ENCODE measurements at places on chromosomes 5 and 9. TPM values are rescaled to one million over a fixed set of nuclear protein-coding genes. Genes with fewer than 3 reads are reported as not detected.

GRCh38 chr9:121326130-121326838 lies 43.8 kb downstream of the STOM start:
- DNase-seq = peak; percentile 93

The ADGRD2 gene
- not detected for total RNA-seq

- DNase-seq = no peak
These were observed 12.4 kb downstream of the RAPGEF6 start for GRCh38 chr5:131622633-131623032.

DNA sequence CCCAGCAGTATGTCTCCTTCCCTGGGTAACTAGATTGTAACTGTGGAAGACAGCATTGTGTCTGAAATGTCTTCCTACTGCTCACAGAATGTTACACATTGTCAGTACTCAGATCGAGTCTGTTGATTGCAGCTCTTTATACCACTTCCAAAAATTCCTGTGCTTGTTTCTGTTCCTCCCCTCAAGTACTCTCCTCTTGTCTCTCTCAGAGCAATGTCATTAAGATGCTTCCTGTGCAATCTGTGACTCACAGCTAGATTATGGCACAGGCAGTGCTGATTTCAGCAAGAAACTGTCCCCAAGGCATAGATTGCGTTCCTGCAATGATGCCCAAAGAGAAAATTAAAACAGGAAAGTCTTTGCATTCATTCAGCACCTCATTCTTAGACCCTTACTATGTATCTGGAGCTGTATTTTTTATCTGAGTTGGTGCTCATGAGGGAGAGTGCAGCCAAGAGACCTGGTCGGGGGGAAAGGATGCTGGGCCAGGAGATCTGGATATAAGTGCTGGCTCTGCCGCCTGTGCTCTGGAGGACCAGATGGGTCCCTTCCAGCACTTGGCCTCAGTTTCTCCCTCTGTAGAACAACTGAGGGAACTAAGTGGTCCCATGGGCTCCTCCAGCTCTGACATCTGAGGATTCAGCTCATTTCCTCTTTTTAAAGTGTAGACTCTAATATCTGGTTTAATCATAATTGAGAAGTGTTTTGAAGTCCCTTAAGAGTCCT lies 40.8 kb upstream of the GNPDA1 start:
- DNase-seq = peak; percentile 30

The INPP5E gene
- 7.9 TPM for total RNA-seq

- DNase-seq = no peak
These were observed 130.1 kb downstream of the TENT4A start for GRCh38 chr5:6843335-6843734.

The BTNL3 gene
- not detected for total RNA-seq

DNA sequence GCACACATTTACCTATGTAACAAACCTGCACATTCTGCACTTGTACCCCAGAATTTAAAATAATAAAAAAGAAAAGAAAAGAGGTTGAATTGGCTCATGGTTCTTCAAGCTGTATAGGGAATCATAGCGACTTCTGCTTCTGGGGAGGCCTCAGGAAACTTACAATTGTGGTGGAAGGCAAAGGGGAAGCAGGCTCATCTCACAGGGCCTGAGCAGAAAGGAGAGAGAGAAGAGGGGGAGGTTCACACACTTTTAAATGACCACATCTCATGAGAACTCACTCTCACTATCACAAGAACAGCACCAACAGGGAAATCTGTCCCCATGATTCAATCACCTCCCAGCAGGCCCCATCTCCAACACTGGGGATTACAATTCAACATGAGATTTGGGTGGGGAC lies 214.6 kb downstream of the CDK5RAP2 start:
- DNase-seq = no peak

DNA sequence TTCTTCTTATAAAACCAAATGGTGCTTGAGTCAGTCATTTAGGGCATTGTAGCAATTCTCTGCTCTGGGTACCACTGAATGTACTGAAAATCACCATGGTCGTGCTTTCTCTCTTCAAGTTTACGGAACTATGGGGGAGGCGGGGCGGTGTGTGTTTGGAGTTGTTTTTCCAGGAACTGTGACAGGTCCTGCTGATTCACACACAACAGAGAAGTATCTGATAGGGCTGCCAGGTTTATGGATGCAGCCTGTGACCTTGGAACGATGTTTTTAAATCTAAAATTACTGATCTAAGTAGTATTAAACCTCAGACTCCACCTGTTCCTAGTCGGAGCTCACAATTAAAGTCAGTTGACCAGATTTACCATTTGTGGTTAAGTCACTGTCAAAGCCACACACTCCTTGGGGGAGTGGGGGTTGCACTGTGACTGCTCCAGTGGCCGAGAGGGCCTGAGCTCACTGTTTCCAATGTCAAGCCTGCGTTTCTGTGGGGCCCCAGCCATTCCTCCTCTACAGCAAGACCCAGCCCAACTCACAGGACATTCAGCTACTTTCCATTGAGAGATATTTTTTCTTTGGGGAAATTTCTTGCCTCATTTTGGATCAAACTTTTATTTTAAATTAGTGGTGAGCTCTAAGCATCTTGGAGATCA lies 44.4 kb downstream of the GADD45G start:
- DNase-seq = no peak

DNA sequence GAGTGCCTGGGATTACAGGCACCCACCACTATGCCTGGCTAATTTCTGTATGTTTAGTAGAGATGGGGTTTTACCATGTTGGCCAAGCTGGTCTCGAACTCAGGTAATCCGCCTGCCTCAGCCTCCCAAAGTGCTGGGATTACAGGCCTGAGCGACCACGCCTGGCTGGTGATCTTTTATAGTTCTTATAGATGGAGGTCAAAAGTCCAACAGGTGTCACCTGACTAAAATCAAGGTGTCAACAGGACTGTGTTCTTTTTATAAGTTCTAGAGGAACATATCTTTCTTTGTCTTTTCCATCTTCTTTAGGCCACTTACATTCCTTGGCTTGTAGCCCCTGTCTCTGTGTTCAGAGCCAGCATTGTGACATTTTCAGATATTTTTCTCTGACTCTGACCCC lies 155.5 kb upstream of the SLC12A2 start:
- DNase-seq = no peak

DNA sequence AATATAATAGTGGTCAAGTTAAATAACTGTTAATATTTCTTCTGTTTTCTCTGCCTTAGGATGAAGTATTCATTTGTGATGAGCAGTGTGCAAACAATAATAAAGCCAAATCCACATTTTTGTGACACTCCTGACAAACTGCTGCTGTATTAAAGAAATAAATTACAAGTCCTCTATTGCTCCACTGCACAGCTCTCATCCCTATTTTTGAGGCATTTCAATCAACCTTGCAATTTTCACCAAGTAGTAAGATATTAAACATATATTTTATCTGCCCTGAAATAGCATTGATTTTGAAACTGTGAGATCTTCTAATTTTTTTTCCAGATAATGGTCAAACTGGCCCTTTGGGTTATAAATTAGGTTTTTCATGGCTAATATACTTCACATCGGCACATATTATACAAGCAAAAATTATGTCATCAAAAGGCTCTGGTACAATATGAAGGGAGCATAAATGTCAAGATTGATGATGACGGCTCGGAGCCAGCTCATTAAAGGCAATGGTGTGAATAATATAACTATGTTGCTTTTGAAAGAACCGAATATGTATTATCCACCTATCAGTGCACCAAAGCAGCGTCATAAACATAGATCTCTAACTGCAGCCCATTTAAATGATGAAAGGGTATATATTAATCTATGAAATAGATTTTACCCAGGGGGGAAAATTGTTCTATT lies 764.9 kb downstream of the DNAH5 start:
- DNase-seq = no peak

GRCh38 chr9:76405868-76406267 lies 11.6 kb upstream of the RFK start:
- DNase-seq = no peak

The PCDHA13 gene
- total RNA-seq = 0.38 TPM

DNA sequence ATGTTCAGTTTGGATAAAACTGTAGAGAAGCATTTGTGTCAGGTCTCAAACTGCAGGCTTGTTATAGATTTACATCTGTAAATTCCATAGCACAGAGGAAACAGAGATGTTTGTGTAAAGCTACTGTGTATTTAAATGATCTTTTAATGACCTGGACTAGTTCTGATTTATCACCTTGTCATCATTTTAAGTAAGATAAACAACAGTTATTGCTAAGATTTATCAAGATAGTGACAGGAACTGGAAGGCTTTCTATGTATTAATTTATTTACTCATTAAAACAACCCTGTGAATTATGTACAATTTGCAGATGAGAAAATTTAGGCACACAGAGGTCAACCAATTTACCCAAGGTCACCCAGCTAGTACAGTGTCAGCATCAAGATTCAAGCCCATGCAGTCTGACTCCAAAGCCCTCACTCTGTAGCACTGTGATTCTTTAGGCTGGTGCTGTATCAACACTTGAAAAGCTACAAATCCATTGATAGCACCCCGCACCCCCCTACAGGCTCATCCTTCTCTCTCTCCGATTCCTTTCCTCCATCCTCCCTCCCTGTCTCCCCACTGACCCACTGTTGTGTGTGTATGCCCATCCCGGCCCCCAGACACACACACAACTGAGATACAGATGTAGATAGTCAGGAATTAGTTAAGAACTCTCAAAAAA lies 184.5 kb downstream of the FBN2 start:
- DNase-seq = no peak

The TCF7 gene
- total RNA-seq = 1.3 TPM

- DNase-seq = no peak
These were observed 89.0 kb downstream of the ERBIN start for GRCh38 chr5:66015196-66015960.

GRCh38 chr5:155368490-155368889 lies 354.9 kb downstream of the KIF4B start:
- DNase-seq = no peak
